Stimulated activated CD8-positive, alpha-beta memory T cell treated with anti-CD3 and anti-CD28 coated beads, Interleukin-2, amount 100 ng/mL, for 1 hour (primary cell): ENCODE measurements at places on chromosomes 7 and 10.

- no peak for DNase-seq
These were observed 166.4 kb downstream of the COBL start for GRCh38 chr7:51150193-51150592.

- no peak for DNase-seq
These were observed 142.6 kb downstream of the RNLS start for GRCh38 chr10:88440541-88440940.

DNA sequence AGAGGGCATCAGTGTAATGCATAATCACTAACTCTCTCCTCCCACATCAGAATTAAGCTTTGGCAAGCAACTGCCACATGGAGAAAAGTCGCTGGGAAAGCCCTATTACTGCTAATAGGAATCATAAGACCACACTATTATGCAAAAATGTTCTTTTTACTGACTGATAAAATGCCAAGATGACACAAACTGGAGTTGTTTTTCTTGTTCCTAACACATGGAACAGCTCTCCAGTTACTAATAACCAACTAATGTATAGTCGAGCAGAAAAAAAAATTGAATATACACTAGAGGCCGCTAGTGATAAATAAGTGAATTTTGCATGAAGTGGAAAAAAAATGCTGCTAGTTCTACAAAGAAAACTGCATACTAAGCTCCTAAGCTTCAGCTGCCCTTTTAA lies 165.6 kb downstream of the TPK1 start:
- DNase-seq = no peak

DNA sequence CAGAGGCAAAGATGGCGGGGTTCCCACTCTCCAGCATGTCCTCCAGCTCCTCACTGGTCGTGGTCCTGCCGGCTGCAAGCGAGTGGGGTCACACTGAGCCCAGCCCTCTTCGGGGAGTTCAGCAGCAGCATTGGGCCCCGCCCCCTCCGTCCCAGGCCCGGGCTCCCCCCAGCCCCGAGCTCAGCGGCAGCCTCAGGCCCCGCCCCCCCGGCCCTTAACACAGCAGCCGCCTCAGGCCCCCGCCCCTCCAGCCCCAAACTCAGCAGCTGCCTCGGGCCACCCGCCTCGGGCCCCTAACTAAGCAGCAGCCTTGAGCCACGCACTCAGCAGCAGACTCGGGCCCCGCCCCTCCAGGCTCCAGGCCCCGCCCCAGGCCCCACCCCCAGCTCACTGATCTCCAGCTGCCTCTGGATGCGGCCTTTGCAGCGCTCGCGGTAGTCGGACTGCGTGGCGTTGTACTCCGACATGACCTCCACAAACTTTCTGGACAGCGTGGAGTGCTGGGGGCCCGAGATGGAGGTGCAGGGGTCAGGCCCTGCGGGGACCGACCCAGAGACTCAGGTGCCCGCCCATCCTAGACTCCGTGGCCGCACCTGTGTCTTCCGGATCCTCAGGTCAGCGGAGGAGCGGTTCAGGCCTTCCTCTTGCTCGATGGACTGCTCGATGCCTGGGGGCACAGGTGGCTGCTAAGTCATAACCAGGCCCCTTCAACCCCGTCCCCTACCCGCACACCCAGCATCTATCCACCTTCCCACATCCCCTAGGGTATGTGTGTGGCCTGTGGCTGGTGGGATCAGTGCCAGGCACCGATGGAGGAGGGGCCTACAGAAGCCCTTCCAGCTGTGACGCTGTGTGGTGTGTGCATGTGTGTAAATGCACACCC lies 15.5 kb downstream of the STX1A start:
- DNase-seq = no peak

GRCh38 chr10:62442006-62442405 lies 67.8 kb downstream of the ZNF365 start:
- DNase-seq = no peak

GRCh38 chr10:71437537-71438092 lies 40.9 kb downstream of the CDH23 start:
- no peak for DNase-seq

DNA sequence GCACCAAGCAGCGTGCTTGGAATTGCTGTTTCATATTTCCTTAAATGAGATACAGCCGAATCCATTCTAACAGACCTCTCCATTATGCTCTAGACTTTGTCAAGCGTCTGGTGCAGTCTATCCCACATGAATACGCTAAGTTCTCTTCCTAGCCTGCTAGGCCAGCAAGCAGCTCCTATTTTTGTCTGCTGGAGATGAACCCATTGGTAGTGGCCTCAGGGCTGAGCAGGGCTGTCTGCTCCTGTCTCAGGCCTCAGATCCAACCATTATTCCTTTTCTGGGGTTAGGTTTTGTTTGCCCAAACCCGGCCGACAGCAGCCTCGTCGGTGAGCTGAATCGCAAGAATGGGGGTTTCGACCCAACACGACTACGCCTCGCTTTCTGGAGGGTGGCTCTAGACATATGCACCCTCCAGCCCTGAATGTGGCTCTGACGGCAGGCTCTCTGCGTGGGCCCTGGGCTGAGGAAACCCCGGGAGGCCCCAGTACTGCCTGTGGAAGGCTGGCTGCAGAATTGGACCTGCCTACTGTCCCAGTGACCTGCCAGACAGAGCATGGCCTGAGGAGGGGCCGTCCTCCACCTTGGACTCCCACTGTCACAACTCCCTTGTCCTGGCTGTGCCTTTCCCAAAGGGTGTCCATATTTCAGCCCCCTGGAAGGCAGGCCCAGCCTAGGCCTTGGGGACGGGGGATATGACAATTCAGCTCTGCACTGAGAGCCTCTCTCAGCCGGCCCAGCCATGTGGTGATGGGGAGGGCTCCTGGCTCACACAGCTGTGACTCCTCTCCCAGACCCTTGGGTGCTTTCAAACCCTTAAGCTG lies 267.9 kb upstream of the TCERG1L start:
- no peak for DNase-seq

DNA sequence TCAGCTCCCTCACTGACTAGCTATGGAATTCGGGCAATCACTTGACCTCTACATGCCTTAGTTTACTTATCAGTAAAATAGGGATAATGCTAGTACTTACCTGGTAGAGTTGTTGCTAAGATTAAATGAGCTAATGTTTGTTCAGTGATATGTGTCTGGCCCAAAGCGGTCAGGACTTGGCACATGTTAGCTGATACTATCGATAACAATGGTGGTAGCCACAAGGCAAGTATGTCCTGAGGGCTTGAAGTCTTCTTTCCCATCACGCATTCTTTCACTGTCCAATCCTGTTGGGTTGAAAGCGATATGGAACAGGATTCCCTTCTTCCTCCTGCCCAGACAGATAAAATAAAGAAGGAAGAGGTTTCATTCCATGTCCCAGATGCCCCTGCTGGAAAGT lies 25.5 kb upstream of the MXI1 start:
- DNase-seq = no peak

DNA sequence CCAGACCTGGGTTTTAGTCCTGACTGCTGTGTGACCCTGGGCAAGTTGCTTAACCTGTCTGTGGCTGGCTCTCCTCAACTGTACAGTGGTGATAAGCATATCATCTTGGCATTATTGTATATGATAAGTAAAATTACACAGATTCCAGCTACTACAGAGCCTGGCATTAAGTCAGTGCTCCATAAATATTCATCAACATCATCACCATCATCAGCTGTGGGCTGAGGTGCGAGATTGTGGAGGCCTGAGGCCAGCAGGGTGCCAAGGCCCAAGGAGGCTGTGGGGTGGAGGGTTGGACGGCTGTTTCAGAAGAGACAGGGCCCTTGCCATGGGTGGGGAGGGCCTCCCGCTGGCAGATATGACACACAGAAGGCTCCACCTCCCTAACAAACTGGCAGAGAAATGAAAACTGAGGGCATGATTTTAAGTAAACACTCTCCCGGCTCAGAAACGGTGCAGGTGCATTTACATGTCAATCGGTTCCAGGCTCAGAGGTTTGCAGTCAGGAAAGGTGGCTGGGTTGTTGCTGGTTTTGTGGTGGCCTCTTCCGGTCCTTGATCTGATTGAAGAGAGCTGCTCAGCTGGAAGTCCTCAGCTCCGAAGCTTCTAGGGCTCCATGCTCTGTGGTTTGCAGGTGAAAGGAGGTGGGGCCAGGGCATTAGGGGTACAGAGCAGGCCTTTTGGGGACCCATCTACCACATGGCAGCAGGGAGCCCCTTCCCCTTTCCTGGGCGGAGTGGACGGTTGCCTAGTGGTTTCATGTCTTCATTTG lies 10.2 kb downstream of the CRYGN start:
- no peak for DNase-seq

DNA sequence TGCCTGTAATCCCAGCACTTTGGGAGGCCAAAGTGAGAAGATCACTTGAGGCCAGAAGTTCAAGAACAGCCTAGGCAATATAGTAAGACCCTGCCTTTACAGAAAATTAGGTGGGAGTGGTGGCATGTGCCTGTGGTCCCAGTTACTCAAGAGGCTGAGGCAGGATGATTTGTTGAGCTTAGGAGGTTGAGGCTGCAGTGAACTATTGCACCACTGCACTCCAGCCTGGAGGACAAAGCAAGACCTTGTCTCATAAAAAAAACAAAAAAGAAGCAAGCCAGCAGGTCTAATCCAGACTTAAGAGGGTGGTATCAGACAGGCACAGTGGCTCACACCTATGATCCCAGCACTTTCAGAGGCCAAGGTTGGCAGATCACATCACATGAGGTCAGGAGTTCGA lies 24.5 kb upstream of the KCTD7 start:
- DNase-seq = no peak

DNA sequence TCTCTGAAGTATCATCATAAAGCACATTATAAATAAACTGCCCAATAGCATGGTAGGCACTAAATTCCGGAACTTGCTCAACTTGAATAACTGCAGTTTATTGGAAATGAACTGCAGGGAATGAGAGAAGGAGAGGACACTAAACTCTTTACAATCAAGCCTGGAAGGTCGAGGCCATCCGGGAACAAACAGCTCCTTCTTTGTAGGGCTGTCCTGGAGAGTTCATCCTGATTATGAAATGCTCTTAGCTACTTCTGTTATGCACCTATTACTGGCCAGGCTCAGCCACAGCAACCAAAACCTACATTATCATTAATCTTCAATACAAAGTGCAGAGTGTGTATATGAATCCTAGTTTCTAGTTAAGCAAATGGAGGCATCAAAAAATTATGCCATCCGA lies 64.7 kb downstream of the PPP1R17 start:
- no peak for DNase-seq

DNA sequence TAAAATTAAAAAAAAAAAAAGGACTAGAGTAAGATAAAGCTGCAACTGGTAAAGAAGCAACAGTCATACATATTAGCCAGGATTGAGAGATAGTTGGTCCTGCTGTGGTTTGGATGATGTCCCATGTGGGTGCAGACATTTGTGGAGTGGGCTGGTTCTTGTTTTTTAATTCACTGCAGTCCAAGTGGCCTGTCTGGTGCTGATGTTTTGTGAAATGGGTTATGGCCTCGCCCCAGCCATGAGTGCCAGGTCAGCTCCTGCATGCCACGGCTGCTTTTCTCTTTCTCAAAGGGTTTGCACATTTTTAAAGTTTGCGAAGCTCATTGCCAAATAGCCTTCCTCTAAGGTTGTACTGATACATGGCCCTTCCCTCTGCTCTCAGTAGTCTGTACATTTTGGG lies 14.1 kb upstream of the BTBD16 start:
- no peak for DNase-seq

DNA sequence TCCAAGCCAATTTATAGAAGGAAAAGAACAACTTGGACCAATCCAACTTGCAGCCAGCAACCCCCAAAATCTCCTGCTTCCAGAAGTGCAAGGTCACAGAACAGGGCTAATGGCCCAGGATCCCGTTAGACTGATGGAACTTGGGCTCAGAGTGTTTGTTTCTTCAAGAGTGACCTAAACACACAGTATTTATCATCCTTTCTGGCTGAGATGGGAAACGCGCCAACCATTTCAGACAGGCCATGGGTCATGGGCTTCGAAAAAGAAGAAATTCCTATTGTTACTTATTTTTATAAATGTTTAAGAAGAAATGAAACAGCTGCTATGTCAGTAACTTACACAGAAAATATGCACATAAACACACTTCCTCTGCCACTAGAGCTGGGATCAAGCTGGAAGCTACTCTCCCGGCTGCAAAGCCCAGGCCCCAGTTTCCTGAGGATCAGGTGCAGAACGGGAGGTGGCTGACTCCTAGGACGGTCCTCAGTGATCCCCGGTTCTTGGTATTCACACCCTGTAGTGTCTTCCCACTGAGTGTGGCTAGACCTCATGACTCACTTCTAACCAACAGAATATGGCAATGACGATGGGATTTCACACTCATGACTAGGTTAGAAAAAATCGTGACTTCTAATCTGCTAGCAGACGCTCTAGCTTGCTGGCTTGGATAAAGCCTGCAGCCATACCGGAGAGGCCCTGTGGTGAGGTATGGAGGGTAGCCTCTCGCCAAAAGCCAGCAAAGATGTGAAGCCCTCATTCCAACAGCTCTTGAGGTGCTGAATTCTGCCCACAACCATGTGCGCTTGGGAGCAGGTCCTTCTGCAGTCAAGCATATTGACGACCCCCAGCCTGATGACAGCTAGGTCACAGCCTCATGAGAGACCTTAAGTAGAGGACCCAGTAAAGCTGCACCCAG lies 60.2 kb downstream of the CHST15 start:
- DNase-seq = no peak

DNA sequence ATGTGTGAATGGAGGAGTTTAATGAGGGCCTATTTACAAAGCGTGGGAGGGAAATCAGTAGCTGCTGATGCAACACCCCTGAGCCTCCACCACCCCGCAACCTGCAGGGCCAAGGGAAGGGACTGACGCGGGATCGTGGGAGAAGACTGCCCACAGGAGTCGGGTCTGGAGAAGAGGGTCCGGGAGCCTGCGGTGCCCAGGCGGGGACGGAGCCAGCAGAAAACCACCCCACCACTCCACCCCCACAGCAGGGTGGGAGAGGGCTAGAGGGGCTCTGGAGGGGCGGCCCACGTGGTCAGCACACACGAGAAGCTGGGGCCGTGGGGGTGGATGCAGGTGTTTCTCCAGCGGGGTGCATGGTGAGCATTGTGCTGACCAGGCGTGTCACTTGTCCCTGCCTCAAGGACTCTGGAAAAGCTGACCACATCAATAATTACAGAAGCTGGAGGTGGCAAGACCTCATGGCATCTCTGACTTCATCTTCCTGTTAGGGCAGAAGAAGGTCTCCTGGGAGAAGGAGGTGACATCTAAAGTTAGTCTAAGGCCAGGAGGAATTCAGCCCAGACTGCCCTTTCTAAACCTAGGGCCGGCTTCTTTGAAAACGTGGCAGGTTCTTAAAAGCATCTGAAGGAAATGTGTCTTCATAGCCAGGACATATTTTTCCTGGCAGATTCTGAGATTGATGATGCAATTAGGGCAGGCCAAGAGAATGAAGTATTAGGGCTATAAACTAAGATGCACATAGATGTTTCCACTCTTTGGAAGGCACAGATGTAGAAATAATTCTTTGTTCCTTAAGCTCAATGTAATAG lies 150.9 kb downstream of the RGS10 start:
- no peak for DNase-seq

GRCh38 chr7:149195180-149196150 lies at the start of gene ZNF282:
ZNF282 (plus strand) TSS chr7:149195546; CDS start chr7:149195590, 44 bp downstream.
- DNase-seq = peak; percentile 35
